Epithelial cell of proximal tubule (primary cell): ENCODE measurements at places on chromosomes 1 and 21.

GRCh38 chr1:30535595-30536325 is 187.6 kb downstream of the MATN1 start:
- no peak for DNase-seq

DNA sequence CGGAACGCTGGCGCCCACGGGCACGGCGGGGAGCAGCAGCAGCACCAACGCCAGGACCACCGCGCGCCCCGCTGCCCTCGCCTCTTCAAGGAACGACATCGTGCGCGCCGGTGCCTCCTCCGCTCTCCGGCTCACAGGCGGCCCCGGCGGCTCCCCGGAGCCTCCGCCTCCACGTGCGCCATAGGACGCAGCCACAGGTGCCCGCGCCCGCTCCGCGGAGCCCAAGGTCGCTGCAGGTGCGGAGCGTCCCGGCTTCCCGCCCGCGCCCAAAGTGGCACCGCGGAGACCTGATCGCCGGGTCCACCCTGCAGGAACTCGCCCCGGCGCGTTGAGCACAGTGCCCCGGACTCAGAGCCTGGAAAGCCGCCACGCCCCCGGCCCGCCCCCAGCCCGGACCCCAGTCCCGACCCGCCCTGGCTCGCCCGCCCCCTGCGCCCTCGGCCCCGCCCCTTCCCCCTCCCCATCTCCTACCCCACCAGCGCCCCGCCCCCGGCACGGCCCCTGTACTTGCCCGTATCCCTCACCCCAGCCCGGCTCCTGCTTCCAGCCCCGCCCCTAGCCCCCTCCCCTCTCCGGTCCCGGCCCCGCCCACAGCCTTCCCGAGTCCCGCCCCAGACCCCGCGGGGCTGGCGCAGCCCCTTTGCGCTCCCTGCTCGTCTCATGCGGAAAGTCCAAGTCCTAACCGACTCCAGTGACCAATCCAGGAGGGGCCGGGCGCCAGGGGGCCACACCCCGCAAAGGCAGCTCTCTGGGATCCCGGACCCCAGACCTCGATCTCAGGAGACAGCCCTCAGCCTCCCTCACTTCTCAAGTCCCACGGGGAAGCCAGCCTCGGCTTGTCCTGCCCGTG is at the start of gene MEGF6:
MEGF6 (minus strand) TSS at position 339 of the 850 bp plus-strand sequence; CDS start at position 99, 240 bp downstream.
- DNase-seq, result no peak

DNA sequence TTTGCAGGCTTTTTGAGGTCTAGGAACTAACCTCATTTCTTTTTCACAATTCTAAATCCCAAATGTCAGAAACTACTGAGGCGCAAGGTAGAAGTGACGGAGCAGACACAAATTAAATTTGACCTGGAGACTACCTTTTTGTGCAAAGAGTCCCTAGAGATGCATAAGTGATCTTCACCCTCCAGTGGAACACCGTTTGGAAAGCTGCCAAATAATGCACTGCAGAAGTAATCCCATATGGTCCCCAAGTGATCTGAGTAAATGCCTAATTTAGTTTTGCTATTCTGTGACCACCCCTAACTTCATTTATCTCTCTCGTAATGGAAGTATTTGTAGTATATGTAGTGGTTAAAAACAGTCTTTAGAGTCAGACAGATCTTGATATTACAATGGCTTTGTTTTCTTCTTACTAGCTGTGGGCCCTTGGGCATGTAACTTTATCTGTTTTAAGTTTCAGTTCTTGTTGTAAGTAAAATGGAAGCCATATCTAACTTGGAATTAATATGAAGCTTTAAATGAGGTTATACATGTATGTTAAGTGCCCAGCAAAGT is 70.4 kb upstream of the IPO9 start:
- DNase-seq, result no peak

- DNase-seq, result no peak
Measured at GRCh38 chr1:89444791-89445190, 79.8 kb upstream of the LRRC8B start.

DNA sequence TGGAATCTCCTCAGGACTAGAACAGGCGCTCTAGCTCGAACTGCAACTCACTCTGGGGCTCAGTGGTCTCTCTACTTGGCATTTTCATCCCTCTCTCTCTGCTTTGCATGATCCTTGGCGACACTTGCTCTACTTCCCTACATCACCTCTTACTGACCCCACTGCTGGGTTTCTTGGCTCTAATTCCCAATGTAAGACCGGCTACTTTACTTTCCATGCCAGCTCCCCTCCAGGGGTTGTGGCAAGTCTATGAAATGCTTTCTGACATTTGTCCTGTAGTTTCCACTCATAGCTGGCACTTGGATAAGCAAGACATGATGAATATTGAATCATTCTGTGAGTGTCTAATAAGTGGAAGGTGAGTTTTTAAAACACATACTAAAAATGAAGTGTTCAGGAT is 292.3 kb downstream of the USP25 start:
- DNase-seq, result no peak

DNA sequence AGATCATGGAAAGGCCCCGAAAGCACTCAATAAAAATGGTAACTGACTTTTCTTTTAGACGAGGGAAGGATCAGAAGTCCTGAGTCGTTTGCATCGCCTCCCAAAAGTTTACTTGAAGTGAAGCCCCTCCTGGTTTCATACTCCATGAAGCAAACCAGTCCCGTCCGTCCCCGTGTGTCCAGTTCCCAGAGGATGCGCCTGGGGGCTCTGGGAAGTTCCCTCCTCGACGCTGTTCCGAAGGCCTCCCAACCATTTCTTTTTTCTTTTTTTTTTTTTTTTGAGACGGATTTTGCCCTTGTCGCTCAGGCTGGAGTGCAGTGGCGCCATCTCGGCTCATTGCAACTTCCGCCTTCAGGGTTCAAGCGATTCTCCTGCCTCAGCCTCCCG is 661 bp upstream of the OSCP1 start:
- DNase-seq, result no peak

DNA sequence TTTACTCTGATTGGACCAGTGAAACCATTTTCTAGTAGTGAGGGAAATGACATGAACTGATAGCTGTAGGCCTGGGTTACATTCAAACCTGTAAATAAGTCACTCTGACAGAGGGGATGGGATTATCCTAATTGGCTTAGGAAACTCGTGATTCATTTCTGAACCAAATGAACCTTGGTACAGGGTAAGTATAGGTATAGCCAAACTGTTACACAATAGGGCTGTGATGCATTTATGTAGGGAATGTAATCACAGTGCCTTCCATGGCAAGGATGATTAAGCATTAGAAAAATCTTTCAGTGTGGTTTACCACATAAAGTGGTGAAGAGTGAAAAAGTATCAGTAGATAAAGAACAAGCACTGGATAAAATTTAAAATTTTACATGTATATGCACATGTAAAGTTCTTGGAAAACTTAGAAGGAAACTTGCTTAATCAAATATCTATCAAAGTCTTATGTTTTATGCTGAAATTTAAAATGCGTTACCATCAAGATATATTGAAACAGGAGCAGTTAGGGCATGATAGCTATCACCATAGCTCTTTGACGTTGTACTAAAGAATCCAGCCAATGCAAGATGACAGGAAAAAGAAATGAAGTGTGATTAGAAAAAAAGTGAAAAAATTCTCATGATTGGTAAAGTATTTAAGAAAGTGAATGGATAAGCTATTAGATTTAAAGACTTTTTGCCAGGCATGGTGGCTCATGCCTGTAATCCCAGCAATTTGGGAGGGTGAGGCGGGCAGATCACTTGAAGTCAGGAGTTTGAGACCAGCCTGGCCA is 63.0 kb downstream of the RABGAP1L start:
- peak; percentile 42 for DNase-seq

- no peak for DNase-seq
Measured at GRCh38 chr1:28507646-28508434, 2.0 kb downstream of the RCC1 start.

- peak; percentile 95 for DNase-seq
Measured at GRCh38 chr1:8903908-8904650, 25.6 kb upstream of the ENO1 start.

DNA sequence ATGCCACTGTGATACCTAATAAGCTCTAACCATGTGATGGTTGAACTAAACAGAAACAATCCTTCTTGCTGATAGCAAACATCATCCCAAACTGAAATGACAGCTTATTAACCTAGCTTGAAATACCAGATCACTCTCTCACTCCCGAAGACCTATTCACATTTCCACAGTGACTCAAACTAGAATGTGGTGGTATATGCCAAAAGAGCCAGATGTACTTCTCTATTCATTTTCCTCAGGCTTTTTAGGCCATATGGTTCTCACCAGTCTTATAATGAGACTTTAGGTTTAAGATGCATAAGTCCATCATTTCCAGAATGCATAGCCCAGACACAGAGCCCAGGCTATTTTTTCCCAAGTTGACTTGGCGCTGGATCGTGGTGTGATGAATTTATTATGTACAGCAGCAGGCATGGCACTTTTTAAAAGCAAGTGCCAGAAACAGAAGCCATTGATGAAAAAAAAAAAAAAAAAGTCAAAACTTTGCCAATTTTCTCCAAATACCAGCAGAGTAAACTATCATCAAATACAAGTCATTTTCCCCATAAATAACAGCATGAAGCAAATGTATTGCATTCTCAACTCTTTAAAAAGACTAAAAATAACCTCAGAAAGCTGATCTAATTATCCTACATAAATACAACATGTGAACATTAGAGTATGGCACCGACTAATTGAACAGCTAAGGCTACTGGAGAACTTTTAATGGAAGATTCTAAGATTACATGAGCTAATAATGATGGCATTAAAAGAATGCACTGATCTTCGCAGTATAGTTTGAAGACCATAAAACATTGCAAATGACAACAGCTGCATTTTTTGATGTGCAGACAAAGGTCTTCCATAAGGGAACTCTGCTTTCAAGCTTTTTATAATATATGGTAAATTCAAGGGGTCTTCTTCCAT is 365.4 kb downstream of the LRRIQ3 start:
- no peak for DNase-seq

- DNase-seq, result no peak
Measured at GRCh38 chr1:22808186-22808675, 97.6 kb downstream of the EPHB2 start.

GRCh38 chr1:202578565-202578964 is 131.7 kb downstream of the SYT2 start:
- no peak for DNase-seq

- peak; percentile 23 for DNase-seq
Measured at GRCh38 chr1:86207323-86207722, 50.8 kb upstream of the COL24A1 start.

DNA sequence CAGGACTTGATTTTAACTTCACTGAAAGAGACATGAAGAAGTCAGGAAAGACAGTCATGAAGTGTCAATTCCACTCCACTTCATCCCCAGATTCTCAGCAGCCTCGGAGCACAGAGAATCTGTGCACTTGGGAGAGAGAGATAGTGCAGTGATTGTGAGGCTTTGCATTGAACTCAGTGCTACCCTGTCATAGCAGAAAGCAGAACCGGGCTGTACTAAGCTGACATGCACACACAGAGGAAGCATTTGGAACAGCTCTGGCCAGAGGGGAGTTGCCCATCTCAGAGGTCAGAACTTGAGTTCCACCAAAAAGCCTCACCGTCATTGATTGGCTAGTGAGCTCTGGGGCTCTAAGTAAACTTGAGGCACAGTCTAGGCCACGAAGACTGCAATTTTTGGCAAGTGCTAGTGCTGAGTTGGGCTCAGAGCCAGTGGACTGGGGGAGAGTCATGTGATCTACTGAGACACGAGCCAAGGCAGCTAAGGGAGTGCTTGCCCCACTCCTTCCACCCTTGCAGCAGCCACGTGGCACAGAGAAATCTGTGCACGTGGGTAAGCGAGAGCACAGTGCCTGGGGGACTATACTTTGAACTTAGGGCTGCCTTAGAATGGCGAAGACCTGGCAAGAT is 810.2 kb upstream of the ADAMTS5 start:
- no peak for DNase-seq

GRCh38 chr1:12019858-12020509 is 686 bp downstream of the MIIP start:
- no peak for DNase-seq

GRCh38 chr1:218848009-218848408 is 325.7 kb upstream of the LYPLAL1 start:
- DNase-seq, result no peak

DNA sequence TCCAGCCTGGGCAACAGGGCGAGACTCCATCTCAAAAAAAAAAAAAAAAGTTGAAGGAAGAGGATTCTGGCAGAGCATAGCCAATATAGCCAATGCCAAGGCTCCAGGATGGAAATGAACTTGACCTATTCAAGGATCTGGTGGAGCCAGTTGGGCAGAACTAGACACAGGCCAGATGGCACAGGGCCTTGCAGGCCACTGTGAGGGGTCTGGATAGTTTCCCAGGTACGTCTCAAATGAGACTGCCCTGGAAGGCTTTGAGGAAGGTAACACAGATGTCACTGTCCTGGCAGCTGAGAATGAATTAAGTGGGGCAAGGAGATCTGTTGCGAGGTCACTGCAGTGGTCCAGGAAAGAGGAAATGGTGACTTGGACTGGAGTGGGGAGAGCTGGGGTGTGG is 12.0 kb upstream of the ARHGEF19 start:
- no peak for DNase-seq

DNA sequence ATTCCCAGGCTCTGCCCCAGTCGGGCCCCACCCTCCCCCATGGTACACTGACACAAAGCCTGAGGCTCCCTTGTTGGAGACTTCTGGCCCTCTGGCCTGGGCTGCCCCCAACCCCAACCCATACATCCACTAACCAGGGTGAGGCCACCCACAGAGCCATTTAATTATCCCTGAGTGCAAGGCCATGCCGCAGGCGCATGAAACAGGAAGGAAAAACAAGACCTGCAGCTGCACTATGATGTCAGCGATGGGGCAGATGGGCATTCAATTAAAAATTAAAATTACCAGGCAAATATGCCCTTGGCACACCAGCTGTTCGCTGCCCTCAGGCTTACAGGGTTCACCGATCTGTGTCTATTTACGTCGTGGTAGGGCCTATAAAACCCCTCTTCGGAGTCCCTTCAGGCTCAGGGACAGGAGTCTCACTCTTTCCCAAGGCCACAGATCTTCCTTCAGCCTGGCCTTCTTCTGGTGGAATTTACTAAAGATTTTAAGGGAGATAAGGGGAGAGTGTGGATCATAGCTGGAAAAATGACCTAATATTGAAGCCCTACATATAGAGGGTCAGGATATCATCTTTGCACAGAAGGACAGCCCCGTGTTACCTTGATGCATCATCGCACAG is 29.6 kb upstream of the RGS16 start:
- DNase-seq, result no peak

GRCh38 chr1:171711643-171712042 is 30.2 kb downstream of the VAMP4 start:
- DNase-seq, result no peak

- DNase-seq, result no peak
Measured at GRCh38 chr1:100860397-100860991, 34.1 kb downstream of the EXTL2 start.

GRCh38 chr1:47532921-47533792 is 95.3 kb downstream of the FOXD2 start:
- no peak for DNase-seq

GRCh38 chr1:247077876-247078257 is 744 bp downstream of the ZNF670 start:
- DNase-seq, result peak; percentile 39

DNA sequence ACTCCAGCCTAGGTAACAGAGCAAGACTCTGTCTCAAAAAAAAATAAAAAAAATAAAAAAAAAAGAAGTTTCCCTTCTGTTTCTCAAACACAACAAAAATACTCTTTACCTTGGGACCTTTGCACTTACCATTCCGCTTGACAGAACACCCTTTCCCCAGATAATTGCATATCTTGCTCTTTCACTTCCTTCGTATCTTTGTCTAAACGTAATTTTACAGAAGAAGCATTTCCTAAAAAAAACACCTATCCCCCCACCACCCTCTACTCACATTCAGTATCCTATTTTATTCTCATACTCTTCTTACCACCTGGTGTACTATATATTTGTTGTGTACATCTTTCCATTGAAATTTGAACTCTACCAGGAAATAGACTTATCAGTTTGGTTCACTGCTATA is 32.7 kb downstream of the ASH1L start:
- DNase-seq, result no peak
